ENCODE measurements at places on chromosomes 5 and 9.

- peak; percentile 93 for DNase-seq
Measured at GRCh38 chr9:129885670-129886106, 50.4 kb downstream of the USP20 start.

GRCh38 chr5:161403996-161404395 is 142.5 kb downstream of the GABRB2 start:
- no peak for DNase-seq

- DNase-seq: no peak
Measured at GRCh38 chr5:179343719-179344430, 1.4 kb downstream of the ADAMTS2 start.

DNA sequence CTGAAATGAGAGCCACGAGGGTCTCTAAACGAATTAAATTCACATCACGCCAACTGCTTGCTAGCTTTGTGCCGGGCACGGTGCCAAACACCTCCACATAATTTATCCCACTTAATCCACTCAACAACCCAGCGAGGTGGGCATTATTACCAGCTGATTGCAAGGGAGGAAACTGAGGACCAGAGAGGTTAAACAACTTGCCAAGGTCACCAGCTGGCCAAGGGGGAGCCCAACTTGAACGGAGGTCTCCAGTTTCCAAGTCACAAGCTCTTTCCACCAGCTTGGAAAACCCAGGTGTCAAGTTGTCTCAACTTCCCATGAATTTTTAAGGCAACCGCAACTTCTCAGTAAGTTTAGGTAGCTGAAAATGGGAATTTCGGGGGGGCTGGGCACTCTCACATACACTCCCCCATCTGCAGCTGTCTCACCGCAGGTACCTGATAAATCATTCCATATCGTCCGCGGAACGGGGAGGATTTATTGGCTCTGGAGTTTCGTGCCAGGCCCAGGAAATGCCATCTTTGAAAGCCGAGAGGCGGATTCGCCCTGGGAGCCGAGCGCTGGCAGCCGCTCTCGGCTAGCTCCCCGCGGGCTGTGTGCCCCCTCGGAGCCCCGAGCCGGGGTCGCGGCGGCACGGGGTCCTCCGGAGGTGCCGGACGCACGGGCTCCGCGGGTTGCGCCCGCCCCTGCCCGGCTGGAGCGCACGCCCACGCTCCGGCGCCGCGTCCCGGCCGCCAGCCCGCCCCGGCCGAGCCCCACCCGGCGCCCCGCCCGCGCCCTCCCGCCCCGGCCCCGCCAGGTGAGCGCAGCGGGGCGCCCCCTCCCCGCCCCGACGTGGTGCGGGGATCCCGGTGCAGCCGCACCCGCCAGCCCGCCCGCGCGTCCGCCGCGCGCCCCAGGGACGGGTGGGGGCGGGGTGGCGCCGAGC is 617 bp downstream of the PTPN3 start:
- no peak for DNase-seq

DNA sequence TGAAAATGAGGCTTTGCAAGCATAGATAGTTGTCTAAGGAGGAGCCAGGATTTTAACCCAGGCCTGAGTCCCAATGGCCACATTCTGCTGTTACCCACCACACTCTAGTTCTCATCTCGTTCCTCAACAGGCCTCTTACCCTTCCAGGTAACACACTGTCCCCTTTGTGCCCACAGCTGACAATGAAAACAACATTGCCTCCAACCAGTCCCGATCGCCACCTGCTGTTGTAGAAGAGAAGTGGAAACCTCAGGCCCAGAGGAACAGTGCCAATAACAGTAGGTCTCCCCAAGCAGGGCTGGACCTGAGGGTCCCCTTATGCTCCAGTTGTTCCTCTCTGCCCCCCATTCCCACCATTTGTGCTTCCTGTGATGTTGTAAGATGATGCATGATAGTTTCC is 30.4 kb downstream of the AMBP start:
- DNase-seq: no peak

GRCh38 chr9:116543731-116544400 is 143.2 kb upstream of the TRIM32 start:
- peak; percentile 66 for DNase-seq

- DNase-seq: no peak
Measured at GRCh38 chr9:91880378-91880972, 69.6 kb downstream of the ROR2 start.

GRCh38 chr9:90021216-90021906 is 416.5 kb downstream of the GADD45G start:
- DNase-seq: no peak

- no peak for DNase-seq
Measured at GRCh38 chr5:57194653-57195052, 20.8 kb downstream of the GPBP1 start.

DNA sequence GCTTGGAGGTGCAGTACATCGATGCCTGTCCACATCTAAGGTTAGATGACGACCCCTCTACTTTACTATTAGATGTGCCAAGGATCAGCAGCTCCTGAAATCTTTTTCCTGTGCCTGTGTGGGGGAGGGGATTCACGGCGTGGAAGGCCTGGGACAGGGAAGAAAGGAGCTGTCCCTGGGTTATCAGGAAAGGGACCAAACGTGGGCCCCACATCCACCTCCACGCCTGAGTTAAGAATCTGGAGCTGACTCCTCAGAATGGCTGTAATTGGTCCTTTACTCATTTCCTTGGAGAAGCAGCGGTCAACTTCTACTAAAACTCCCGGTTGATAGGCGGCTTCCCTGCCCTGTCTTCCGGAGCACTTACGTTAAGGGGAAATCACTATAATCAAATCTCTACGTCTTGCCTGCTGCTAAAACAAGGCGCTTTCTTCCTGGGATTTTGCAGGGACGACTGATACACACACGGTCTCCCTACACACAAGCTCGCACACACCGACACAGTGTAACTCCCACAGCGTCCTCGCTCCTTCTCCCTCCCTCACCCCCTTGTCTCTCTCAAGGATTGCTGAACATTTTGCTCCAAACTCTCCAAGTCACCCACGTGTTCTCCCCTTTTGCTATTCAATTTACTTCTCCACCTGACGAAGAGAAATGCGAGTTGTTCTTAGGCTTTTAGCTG is 1.4 kb downstream of the PDE4D start:
- DNase-seq: no peak

DNA sequence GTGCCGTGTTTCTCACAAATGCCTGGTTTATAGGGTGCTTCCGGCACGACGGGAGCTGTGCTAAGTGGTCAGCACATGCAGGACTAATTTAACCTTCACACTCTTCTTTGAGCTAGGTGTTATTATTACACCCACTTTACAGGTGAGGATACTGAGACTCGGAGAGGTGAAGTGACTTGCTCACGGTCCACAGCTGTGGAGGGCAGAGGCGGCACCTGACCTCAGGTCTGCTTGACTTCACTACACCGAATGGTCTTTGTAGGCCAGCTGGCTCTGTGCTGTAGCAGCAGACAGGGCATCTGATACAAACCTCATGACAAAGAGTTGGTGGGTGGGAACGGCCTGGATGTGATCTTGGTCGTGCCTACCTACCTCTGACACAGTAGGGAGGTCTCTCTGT is 102.0 kb upstream of the BOD1 start:
- no peak for DNase-seq

DNA sequence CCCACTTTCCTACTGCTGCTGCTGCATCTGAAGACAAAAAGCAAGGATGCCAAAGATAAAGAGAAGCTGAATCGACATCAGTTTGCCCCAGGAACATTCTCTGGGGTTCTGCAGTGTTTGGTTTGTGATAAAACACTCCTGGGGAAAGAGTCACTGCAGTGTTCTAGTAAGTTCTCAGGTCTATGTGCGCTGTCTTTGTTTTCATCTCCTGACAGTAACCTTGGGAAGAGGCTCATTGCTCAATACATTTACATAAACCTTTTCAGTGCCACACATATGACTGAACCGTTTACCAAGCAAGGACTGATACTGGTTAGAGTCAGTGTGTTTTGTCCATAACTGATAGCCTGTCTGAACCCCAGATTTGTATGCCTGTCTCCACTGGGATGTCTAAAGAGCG is 232.1 kb downstream of the ARHGEF28 start:
- DNase-seq: no peak

DNA sequence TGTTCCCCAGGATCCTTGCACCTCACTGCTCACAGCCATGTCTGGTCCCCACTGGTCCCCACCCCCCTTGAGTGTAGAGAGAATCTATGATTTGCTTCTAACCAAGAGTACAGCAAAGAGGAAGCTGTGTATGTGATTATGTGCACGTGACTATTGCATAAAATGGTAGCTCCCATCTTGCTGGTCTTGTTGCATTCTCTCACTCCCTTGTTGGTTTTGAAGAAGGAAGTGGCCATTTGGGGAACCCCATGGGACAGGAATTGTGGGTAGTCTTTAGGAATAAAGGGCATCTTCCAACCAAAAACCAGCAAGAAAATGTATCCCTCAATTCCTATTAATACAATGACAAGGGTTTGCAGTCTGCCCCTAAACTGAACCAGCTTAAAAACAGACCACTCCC is 5.2 kb upstream of the FCN2 start:
- DNase-seq: no peak

- DNase-seq: no peak
Measured at GRCh38 chr5:73825736-73826135, 199.7 kb downstream of the ARHGEF28 start.

- DNase-seq: no peak
Measured at GRCh38 chr9:124870723-124871122, 8.8 kb downstream of the ARPC5L start.

- no peak for DNase-seq
Measured at GRCh38 chr5:37777432-37778130, 62.3 kb downstream of the GDNF start.

DNA sequence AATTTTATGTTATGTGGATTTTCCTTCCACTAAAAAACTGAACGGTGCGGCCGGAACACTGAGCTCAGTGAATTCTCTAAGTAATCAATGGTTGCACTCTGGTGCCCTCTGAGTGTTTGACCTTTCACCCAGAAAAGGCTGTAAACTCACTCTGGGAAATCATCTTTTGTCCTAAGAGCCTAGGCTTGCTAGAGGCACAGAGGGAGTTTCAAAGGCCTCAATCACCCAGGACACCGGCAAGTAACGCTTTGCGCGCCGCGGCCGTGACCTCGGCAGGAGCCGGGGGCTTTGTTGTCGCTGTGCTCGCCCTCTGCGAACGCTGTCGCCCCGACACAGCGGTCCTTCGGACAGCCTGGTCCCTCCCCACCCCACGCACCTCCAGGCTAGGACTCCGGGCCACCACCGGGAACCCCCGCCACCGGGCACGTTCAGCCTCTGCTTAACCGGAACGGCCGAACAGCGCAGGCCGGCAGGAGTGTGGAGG is 703 bp downstream of the ISCA1 start:
- no peak for DNase-seq

DNA sequence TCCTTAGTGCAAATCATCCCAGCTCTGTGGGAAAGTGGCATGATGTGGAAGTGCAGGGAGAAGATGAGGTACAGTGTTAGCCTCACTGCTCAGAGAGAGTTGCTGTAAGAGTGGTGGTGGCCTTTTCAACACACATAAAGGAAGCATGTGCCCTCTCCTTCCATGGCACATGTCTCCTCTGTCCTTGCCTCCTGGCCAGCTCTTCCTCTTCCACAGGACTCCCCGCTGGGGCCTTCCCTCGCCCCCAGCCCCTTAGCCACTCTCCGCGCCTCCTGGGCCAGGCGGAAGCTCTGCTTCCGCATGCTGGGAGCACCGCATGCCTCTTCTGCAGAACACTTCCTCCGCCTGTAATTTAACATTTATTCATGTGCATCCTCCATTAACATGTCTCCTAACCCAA is 4.8 kb upstream of the KCNMB1 start:
- no peak for DNase-seq

- peak; percentile 37 for DNase-seq
Measured at GRCh38 chr9:131405858-131406537, 12.1 kb downstream of the PRRC2B start.

- DNase-seq: no peak
Measured at GRCh38 chr5:174065528-174066197, 20.2 kb downstream of the NSG2 start.

- DNase-seq: no peak
Measured at GRCh38 chr5:143714629-143715028, 97.3 kb upstream of the HMHB1 start.

DNA sequence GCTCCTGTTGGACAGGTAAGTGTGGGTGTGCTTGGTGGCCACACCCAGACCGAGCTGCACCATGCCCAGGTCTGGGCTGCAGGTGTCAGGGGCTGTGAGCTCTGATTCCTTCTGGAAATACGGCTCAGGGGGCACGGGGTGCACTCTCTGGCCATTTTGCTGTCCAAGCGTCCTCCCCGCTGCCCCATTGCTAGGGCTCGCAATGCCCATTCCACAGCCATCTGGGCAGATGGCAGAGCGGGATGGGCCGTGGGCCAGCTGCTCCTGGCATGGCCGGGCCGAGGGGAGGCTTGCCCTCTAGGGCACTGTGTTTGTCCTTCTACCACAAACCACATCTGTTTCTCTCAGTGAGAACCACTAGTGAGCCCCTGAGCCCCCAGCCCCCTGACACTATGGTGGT is 67.9 kb upstream of the RXRA start:
- no peak for DNase-seq

DNA sequence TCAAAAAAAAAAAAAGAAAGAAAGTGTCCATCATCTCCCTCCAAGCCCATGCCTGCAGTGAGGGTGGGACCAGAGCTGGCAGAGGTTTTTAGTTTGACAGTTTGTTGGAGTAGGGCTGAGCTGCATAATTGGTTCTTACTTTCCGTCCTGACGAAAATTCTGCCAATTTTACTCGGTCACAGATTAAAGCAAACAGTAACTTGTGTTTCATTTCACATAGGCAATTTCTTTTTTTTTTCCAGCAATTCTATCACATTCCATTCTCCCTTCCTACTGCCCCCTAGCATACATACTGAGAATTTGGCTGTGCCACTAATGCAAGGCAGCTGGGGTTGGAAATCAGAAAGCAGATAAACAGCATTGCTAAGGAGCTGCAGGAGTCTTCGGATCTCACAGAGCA is 132.4 kb downstream of the FRMD3 start:
- no peak for DNase-seq

GRCh38 chr5:157670662-157671591 is at the start of gene C5orf52:
TSS of gene C5orf52 (plus strand) at chr5:157671533. CDS start at chr5:157671615, 82 bp downstream.
- DNase-seq: peak; percentile 18

- no peak for DNase-seq
Measured at GRCh38 chr5:82396396-82396795, 118.2 kb upstream of the RPS23 start.

DNA sequence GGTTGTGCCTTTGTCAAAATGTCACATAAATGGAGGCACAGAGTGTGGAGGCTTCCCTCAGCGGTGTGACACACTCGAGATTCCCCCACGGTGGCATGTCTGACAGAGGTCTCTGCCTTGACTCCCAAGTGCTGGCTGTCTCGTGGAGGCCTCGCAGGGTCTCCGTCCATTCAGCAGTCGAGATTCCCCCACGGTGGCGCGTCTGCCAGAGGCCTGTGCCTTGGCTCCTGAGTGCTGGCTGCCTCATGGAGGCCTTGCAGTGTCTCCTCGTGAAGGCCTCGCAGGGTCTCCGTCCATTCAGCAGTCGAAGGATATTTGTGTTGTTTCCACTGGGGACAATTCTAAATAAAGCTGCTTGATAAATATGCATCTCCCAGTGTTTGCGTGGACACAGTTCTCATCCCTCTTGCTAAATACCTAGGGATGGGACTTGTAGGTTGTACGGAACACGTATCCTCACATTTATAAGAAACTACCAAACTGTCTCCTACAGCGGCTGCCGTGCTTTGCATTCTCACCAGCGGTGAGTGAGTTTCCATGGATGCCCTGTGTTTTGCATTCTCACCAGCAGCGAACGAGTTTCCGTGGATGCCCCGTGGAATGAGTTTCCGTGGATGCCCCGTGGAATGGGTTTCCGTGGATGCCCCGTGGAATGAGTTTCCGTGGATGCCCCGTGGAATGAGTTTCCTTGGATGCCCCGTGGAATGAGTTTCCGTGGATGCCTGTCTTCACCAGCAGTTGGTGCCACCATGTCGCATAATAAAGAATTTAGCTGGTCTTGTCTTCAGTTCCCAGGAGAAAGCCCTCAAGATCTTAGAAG is 25.8 kb downstream of the PNPLA7 start:
- no peak for DNase-seq

GRCh38 chr9:124758691-124759090 is 12.4 kb downstream of the NR6A1 start:
- DNase-seq: no peak

Measured in left ventricle myocardium inferior (tissue), 1 donor.